Stimulated activated CD8-positive, alpha-beta memory T cell treated with anti-CD3 and anti-CD28 coated beads, Interleukin-15, amount 100 ng/mL, for 24 hours (primary cell): ENCODE measurements at places on chromosomes 16 and 17.

- no peak for DNase-seq
These were observed 40.8 kb downstream of the SPOP start for GRCh38 chr17:49637050-49637449.

- DNase-seq: no peak
These were observed 5.7 kb downstream of the FAM20A start for GRCh38 chr17:68595496-68595895.

- no peak for DNase-seq
These were observed 22.9 kb upstream of the DNAJA2 start for GRCh38 chr16:46996391-46996790.

DNA sequence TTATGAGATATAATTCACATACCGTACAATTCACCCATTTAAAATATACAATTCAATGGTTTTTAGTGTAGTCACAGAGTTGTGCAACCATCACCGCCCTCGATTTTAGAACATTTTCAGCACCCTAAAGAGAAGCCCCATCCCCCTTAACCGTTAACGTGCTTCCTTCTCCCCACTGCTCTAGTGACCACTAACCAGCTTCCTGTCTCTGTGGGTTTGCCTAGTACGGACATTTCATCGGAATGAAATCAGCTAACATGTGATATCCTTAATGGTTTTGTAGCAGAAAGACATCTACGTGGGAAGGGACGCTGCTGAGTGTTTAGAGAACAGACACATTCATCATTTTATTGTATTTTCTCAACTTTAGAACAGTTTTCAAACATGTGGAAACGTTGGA, 80.8 kb upstream of the HSBP1 start:
- DNase-seq: no peak

GRCh38 chr17:66476014-66476413, 173.6 kb downstream of the PRKCA start:
- DNase-seq: no peak

DNA sequence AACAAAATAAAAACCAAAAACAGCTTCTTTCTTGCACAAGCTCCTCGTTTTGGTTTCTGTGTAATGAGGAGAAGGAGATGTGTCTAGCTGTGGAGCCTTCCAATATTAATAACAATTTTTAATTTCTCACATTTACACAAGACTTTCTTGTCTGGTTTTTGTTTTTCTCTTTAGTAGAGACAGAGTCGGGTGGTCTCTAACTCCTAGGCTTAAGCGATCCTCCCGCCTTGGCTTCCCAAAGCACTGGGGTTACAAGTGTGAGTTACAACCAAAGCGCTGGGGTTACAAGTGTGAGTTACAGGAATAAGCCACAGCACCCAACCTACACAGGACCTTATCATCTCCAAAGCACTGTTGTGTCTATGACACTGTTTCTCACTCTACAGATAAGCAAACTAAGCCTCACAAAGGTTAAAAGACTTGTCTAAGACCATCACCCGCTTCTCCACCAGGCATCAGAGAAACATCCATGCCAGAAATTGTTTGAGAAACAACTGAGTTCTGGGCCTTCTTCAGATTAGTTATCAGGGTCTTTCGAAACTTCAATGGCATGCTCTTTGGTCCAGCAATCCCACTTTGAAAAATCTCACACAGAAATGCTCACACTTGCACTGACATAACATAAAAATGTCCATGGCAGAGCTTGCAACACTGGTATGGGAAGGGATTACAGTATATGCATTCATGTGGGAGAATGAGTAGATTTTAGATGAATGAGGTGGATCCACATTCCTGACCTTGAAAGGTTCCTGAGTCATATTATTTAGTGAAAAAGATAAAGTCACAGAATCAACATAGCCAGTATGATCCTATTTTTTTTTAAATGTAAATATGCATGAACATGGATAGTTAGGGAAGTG, 3.9 kb downstream of the ABAT start:
- no peak for DNase-seq

GRCh38 chr16:47523342-47524006, 62.3 kb downstream of the PHKB start:
- no peak for DNase-seq

- DNase-seq: no peak
These were observed 5.7 kb upstream of the VAT1L start for GRCh38 chr16:77782694-77783093.

GRCh38 chr16:51540259-51540658, 389.2 kb upstream of the SALL1 start:
- no peak for DNase-seq

DNA sequence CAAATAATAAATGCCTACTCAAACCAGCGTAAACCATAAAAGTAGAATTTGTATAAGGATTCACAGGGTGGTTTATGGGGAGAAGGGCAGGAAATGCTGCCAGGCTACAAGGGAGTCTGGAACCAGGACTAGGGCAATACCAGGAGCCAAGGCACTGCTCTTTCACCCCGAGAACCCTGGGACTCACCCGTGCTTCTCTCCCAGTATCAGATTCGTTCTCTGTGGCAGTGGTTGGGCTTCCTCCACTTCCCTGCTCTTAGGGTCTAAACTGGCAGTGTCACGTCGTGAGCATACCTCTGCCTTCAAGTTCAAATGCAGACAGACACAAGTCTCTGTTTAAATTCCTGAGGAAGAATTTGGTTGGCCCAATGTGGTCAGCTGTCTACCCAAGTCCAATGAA, 49.3 kb downstream of the PRKCA start:
- no peak for DNase-seq

GRCh38 chr16:80447241-80447640, 93.6 kb upstream of the DYNLRB2 start:
- DNase-seq: no peak

- DNase-seq: peak; percentile 54
These were observed 5.5 kb downstream of the GAS2L2 start for GRCh38 chr17:35747540-35748017.

GRCh38 chr16:78962457-78962929, 638.0 kb downstream of the MAF start:
- no peak for DNase-seq

GRCh38 chr17:18981642-18982424, 22.7 kb downstream of the FAM83G start:
- no peak for DNase-seq

- DNase-seq: no peak
These were observed 1.2 kb upstream of the RFFL start for GRCh38 chr17:35064516-35065215.

- no peak for DNase-seq
These were observed 218.8 kb downstream of the IRF8 start for GRCh38 chr16:86117756-86118155.

DNA sequence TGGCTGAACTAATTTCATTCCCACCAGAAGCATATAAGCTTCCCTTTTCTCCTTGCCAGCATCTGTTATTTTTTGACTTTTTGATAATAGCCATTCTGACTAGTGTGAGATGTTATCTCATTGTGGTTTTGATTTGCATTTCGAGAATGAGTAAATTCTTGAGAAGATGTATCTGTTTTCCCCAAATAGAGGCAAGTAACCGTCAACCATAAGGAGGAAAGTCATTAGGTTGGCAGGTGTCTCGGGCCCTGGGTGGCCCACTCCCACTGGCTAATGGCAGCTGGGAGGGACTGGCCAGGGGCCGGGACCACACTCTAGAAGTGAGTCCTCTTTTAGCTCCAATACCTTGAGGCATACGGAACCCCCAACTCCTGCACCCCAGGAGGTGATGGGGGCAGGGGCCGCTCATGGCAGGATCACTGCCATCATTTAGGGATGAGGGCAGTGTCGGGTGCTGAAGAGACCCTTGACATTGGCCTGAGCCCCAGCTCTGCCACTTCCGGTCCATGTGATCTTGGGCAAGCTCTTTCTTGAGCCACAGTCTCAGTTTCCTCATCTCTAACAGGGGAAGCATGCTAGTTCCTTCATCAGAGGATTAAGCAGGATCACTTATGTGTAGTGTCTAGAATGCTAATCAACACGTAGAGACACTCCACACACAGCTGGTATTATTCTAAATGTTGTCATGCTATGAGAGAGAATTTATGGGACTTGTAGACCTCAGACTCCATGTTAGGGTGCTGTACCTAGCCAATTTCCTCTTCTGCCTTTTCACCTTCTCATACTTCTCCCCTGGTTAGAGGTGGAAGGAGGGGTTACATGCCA, 44.3 kb downstream of the RGS9 start:
- no peak for DNase-seq

DNA sequence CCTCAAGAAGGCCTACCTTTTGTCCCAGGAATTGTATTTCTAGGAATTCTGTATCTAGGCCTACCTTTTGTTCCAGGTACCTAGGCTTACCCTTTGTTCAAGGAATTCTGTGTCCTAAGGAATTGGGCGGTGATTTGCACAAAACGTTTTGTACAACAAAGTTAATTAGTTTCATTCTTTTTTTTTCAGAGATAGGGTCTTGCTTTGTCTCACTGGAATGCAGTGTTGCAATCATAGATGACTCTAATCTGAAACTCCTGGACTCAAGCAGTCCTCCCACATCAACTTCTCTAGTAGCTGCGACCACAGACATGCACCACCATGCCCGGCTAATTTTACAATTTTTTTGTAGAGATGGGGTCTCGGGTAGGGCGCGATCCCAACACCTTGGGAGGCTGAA, 7.0 kb downstream of the CDR2L start:
- no peak for DNase-seq

DNA sequence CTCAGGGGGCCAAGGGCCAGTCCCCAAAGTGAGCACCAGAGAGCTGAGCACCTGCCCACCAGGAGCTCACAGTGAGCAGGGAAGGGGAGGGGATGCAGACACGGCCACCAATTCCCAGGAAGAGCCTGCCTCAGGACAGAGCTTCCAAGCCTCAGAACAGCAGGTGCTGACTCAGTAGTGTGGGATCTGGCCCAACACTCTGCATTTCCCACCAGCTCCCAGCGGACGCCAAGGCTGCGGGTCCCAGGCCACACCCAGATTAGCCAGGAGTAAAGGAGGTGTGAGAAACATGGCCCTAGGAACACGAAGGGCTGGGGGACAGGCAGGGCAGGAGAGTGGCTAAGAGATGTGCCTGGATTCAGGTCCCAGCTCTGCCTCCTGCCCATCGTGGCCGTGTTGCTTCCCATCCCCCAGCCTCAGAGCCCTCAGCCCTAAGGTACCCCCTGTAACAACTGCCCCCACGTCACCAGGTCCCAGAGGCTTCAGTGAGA, 28.4 kb upstream of the EIF1 start:
- DNase-seq: no peak

GRCh38 chr16:30764086-30764485, 2.0 kb downstream of the RNF40 start:
- DNase-seq: no peak

DNA sequence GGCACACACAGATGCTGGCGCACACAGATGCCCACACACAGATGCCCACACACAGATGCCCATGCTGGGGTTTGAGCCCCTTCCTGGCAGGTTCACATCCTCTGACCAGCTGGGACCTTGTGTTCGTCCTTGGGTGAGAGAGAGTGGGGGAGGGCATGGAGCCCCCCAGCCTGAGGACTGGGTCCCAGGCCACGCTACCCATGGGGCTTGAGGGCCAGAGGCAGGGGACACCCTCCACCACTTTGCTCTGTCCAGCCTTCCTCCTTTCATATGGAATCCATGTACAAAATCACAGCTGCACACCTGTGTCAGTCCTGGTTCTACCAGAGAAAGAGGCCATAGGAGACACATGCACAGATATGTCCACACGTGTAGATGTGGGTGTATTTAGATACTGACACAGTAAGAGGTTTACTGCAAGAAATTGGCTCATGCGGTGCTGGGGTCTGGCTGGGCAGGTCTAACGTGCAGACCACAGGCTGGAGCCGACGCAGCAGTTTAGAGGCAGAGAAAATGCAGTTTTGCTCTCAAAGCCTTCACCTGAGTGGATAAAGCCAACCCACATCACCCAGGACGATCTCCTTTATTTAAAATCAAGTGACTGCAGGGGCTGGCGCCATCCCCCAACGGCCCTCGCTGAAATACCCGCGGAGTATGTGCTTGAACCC, 10.8 kb downstream of the SLC22A31 start:
- DNase-seq: no peak

DNA sequence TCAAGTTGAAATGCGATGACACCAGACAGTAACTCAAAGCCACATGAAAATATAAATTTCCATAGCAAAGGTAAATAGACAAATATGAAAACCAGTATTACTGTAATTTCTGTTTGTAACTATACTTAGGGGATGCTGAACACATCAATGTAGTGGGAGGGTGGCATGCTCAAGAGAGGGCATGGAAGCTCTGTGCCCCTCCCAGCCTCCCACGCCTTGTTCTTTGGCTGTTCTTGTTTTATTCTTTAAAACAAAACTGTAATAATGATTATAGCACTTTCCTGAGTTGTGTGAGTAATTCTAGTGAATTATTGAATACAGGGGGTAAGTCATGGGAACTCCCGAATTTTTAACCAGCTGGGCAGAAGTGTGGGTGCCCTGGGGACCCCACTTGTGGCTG, 11.0 kb upstream of the GPT2 start:
- DNase-seq: no peak

- no peak for DNase-seq
These were observed 5.3 kb upstream of the HS3ST6 start for GRCh38 chr16:1923299-1924034.

DNA sequence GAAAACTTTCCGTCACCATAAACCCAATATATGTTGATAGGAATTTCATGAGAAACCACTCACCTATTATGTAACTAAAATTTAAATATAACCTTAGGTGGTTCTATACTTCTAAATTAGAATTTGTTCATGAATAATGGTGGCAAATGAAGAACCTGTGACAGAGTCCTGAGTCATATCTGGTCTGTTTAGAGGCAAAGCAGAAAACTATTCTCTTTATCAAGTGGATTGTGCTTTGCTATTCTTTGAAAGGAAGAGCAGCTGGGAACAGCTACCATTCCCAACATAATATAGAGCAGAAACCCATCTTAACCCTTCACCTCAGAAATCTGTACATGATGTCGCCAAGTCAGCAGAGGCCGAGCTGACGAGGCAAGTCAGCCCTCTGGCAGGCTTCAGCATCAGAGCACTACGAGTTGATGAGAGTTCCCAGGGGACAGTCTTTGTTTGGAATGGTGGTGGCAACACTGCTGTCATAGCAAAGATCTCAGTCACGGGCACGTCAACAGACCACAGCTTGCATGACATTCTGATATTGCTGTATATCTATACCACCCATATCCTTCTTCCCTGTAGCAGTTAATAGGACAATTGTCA, 631.9 kb upstream of the CA10 start:
- DNase-seq: no peak

DNA sequence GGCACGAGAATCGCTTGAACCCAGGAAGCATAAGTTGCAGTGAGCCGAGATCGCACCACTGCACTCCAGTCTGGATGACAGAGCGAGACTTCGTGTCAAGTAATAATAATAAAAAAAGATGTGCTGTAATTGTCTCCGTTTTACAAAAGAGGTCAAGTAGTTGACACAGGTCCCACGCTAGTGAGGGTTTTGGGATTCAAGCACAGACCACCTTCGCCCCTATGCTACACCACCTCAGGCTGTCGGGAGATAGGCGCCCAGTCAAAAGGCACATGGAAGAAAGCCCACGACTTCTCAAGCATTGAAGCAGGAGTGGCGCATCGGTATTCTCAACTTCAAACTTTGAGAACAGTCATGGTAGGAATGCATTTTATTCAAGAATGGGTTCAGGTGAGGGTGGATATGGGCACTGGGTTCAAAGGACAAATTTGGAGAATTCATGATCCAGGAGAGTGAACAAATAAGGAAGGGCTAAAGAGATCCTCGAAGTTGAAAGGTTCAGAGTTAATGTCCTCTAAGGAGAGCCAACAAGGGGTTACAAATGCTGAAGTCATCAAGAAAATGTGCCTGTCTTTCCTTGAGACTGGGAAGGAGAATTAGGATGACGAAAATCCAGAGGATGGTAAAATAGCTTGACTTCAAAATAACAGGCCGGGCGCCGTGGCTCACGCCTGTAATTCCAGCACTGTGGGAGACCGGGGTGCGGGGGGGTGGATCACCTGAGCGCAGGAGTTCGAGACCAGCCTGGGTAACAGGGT, 1.4 kb upstream of the AMZ2 start:
- no peak for DNase-seq
